A673 (cell line): ENCODE measurements at places on chromosomes 13 and 19. TPM values are rescaled to one million over a fixed set of nuclear protein-coding genes. Genes with fewer than 3 reads are reported as not detected.

CYP4F3 gene
- total RNA-seq: not detected in 2 replicates

RASGRP4 gene
- total RNA-seq: not detected in 2 replicates

GNG8 gene
- total RNA-seq: not detected in 2 replicates

CAMSAP3 gene
- 1.2 and 3.4 TPM in 2 replicates for total RNA-seq

RNF17 gene
- total RNA-seq: not detected in 2 replicates

ZNF793 gene
- 0.83 and 1.2 TPM in 2 replicates for total RNA-seq

LRRC8E gene
- 0.77 and 0.79 TPM in 2 replicates for total RNA-seq

ZNF560 gene
- total RNA-seq: 5.7 and 8.0 TPM in 2 replicates

VMAC gene
- 0.67 and 1.7 TPM in 2 replicates for total RNA-seq

CD22 gene
- total RNA-seq: not detected in 2 replicates

FOXA3 gene
- total RNA-seq: not detected in 2 replicates

SIGLEC14 gene
- not detected in 2 replicates for total RNA-seq

PRR36 gene
- 3.3 and 4.9 TPM in 2 replicates for total RNA-seq

CPAMD8 gene
- total RNA-seq: 0.82 and 1.0 TPM in 2 replicates

SPACA4 gene
- total RNA-seq: not detected in 2 replicates

RNASEH2A gene
- total RNA-seq: 97.7 and 99.7 TPM in 2 replicates

ZNF66 gene
- 4.3 and 4.7 TPM in 2 replicates for total RNA-seq

SIGLECL1 gene
- not detected in 2 replicates for total RNA-seq

PPP1R37 gene
- 33.6 and 34.0 TPM in 2 replicates for total RNA-seq

FLT1 gene
- 4.3 and 5.2 TPM in 2 replicates for total RNA-seq

RGCC gene
- not detected in 2 replicates for total RNA-seq

GPC5 gene
- total RNA-seq: 0.21 TPM in 1 of 2 replicates, not detected in the other

HMG20B gene
- total RNA-seq: 53.9 and 71.5 TPM in 2 replicates

ZNF486 gene
- total RNA-seq: 0.59 and 0.92 TPM in 2 replicates

LINGO3 gene
- total RNA-seq: not detected in 2 replicates

ZNF440 gene
- total RNA-seq: 7.1 and 9.2 TPM in 2 replicates

ANGPTL8 gene
- total RNA-seq: not detected in 2 replicates

NKG7 gene
- total RNA-seq: not detected in 2 replicates

ZNF492 gene
- total RNA-seq: not detected in 2 replicates

CERS1 gene
- total RNA-seq: 10.0 and 11.4 TPM in 2 replicates

MEDAG gene
- not detected in 2 replicates for total RNA-seq

ZNF420 gene
- total RNA-seq: 10.6 and 13.7 TPM in 2 replicates

ZNF773 gene
- total RNA-seq: 9.7 and 13.4 TPM in 2 replicates

PLPP2 gene
- total RNA-seq: 2.6 and 3.1 TPM in 2 replicates

C19orf73 gene
- total RNA-seq: 1.7 and 2.6 TPM in 2 replicates

NKPD1 gene
- total RNA-seq: 0.30 and 0.37 TPM in 2 replicates

MADCAM1 gene
- total RNA-seq: 0.59 and 0.84 TPM in 2 replicates

RASIP1 gene
- 3.8 and 5.0 TPM in 2 replicates for total RNA-seq

RDH8 gene
- not detected in 2 replicates for total RNA-seq

ZNF443 gene
- 4.3 and 5.2 TPM in 2 replicates for total RNA-seq

ZNF677 gene
- 5.4 and 6.1 TPM in 2 replicates for total RNA-seq

FKRP gene
- total RNA-seq: 23.6 and 26.1 TPM in 2 replicates

KLF5 gene
- 4.0 and 7.2 TPM in 2 replicates for total RNA-seq

SPTBN4 gene
- 0.43 and 0.94 TPM in 2 replicates for total RNA-seq

KLF1 gene
- total RNA-seq: 0.30 and 0.57 TPM in 2 replicates

ATP11A gene
- total RNA-seq: 9.4 and 11.8 TPM in 2 replicates

INSL3 gene
- not detected in 2 replicates for total RNA-seq

CGB3 gene
- not detected in 2 replicates for total RNA-seq

PET100 gene
- 129 and 130 TPM in 2 replicates for total RNA-seq

CYP2A6 gene
- not detected in 2 replicates for total RNA-seq

TYROBP gene
- total RNA-seq: not detected in 2 replicates

ZNF600 gene
- total RNA-seq: 1.5 and 1.8 TPM in 2 replicates

ZNF837 gene
- total RNA-seq: 1.3 and 1.8 TPM in 2 replicates

ZNF439 gene
- 4.0 and 4.4 TPM in 2 replicates for total RNA-seq

FSTL3 gene
- 5.9 and 6.0 TPM in 2 replicates for total RNA-seq
